ENCODE measurements at places on chromosomes 4 and X.

DNA sequence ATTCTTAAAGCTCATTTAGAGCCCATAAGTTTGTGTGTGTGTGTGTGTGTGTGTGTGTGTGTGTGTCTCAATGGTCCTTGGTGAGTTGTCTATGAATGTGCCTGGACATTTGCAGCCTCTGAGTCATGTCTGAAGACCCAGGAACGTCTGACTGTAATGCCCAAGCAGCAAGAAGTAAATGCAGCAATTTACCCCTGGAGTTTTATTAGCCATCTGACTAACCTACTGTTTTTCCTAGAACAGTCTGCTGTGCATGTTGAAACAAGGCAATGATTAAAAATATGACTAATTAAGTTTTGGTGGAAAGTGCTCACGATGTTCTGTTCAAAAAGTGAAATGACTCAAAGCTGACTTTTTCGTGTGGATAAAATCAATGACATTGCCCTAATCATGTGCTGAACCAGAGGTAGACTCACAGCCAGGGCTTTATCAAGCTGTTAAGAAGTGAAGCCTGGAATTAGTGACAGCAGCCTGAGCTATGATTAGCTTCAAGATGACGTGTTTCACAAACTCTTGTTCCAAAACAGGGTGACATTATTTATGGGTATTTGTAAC, 201.6 kb downstream of the CPE start:
- no peak for DNase-seq

DNA sequence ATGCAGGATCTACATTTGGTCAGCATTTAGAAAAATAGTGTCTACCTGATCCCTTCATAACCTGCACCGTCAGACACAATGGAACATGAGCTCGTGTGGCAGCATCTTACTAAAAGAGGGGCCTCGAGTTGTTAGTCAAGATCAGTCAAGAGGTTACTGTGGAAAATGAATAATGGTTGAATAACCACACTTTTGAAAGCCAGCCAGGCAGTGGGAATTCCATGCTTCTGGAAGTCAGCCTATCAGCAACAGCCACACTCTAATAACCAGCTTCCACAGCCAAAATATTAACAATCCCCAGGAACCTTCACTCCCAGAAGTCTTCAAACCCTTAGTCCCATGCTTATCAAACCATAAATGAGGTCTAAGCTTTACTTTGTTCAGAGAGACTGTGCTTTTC, 234.3 kb downstream of the HS3ST1 start:
- DNase-seq = no peak

GRCh38 chr4:6250984-6251295, 18.7 kb upstream of the WFS1 start:
- DNase-seq = no peak

GRCh38 chr4:127049526-127049925, 583.2 kb upstream of the INTU start:
- no peak for DNase-seq

- no peak for DNase-seq
Measured at GRCh38 chr4:5885733-5886132, 7.2 kb downstream of the CRMP1 start.

Data from activated effector memory CD4-positive, alpha-beta T cell treated with anti-CD3 and anti-CD28 coated beads, Interleukin-2, amount 50 U/mL, for 16 hours (primary cell).